ENCODE measurements at places on chromosomes 7 and 10. TPM values are rescaled to one million over a fixed set of nuclear protein-coding genes. Genes with fewer than 3 reads are reported as not detected.

TMEM176A gene
- polyA plus RNA-seq, result not detected

TUBAL3 gene
- 2.6 TPM for polyA plus RNA-seq

SYCE1 gene
- not detected for polyA plus RNA-seq

PDZD7 gene
- polyA plus RNA-seq, result 0.54 TPM

KLLN gene
- polyA plus RNA-seq, result 0.10 TPM

OR2A1 gene
- not detected for polyA plus RNA-seq

JCAD gene
- polyA plus RNA-seq, result 0.10 TPM

ACBD5 gene
- 8.0 TPM for polyA plus RNA-seq

SLC18A3 gene
- polyA plus RNA-seq, result not detected

DDX50 gene
- 28.0 TPM for polyA plus RNA-seq

SPDYE16 gene
- polyA plus RNA-seq, result not detected

CYP26C1 gene
- not detected for polyA plus RNA-seq

PTPN20 gene
- 4.8 TPM for polyA plus RNA-seq

FAM25G gene
- 10.6 TPM for polyA plus RNA-seq
